ENCODE measurements at places on chromosomes 3 and 15. TPM values are rescaled to one million over a fixed set of nuclear protein-coding genes. Genes with fewer than 3 reads are reported as not detected.

Gene SLC30A4
- 9.3 TPM for total RNA-seq

Gene C15orf39
- 17.6 TPM for total RNA-seq

- DNase-seq = no peak
Observed at GRCh38 chr3:125967156-125967555, 1.8 kb upstream of the ROPN1B start.

DNA sequence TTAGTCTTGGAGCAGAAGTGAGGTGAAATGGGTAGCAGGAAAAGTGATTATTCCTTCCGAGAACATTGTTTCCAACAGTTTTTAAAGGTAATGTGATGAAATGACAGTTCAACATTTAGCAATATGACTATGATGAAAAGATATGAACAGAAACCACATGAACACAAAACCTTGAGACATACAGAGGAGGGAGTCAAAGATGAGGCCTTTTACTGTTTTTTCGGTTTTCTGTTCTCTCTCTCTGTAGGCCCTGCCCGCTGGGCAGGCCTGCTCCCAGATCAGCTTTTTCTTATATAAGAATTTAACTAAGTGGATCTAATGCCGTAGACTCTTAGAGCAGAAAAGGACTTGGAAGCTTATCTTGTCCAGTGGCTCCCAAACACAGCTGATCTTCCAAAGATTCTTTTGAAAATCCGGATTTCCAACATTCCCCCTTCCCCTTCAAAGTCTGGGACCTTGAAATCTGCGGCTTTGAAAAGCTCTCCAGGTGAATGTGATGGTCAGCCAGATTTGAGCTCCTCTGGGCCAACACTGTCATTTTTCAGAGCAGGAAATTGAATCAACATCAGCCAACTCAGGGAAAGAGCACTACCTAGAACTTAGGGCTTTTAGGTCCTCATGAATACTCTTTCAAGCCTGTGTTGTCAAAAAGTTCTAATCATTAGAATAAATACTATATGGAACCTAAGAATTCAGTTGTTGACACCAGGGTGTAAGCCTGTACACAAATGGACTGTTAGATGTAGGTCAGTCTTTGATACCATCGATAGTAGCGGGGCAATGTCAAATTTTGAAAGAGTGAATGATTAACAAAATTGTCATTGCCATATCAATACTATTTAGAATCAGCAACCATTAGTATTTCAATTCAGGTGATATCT lies 372.7 kb downstream of the SHQ1 start:
- no peak for DNase-seq

GRCh38 chr3:53287131-53287629 lies 31.4 kb upstream of the TKT start:
- DNase-seq = no peak

DNA sequence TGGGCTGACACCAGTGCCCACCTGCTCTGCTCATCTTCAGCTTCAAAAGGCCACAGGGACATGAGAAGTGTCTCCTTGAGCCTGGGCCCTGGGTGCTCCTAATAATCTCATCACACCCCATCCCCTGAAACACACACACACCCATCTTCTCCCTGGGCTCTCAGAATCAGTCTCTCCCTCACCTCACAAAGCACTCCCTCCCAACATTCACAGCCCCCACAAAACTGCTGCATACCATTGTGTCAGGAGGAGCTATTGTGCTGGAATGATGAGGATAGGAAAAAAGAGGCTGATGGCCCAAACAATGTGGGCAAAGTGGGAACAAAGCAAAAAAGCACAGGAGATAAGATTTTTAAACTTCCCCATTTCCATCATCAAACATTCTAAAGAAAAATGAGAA lies 16.8 kb downstream of the FOXP1 start:
- DNase-seq = no peak

DNA sequence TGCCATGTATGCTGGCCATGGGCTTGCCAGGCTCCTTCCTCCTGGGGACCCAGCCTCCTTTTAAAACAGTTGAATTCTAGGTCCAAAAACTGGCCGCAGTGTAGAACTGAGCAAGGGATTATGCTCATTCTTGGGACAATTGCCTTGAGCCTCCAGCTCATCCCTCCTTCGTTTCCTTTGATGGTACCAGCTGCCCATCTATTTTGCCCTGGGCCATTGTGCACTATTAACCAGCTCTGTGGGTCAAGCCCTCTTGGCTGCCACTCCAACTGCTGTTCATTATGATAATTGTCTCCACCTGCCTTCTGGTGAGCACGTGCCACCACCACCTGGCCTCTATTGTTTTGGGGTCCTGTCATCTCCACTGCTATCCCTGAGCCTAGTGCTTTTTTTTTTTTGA lies 75.8 kb upstream of the SYN2 start:
- no peak for DNase-seq
